SJCRH30 (cell line): ENCODE measurements at places on chromosomes 6 and 20. TPM values are rescaled to one million over a fixed set of nuclear protein-coding genes. Genes with fewer than 3 reads are reported as not detected.

- DNase-seq, result no peak
These were observed 52.3 kb downstream of the MBOAT1 start for GRCh38 chr6:20159781-20160540.

BCAS4 gene
- 5.3 and 5.8 TPM in 2 replicates for total RNA-seq

LY6G5C gene
- 0.25 and 1.6 TPM in 2 replicates for total RNA-seq

SEMG1 gene
- total RNA-seq, result not detected in 2 replicates

- DNase-seq, result no peak
These were observed 61.4 kb downstream of the WDR27 start for GRCh38 chr6:169640351-169640852.

GRCh38 chr6:152268846-152269442 is 368.2 kb downstream of the SYNE1 start:
- DNase-seq, result no peak

GRCh38 chr6:96521306-96521643 is 331 bp upstream of the UFL1 start:
- no peak for DNase-seq

GRCh38 chr6:82619573-82619972 is 256.0 kb downstream of the TPBG start:
- DNase-seq, result no peak

DNA sequence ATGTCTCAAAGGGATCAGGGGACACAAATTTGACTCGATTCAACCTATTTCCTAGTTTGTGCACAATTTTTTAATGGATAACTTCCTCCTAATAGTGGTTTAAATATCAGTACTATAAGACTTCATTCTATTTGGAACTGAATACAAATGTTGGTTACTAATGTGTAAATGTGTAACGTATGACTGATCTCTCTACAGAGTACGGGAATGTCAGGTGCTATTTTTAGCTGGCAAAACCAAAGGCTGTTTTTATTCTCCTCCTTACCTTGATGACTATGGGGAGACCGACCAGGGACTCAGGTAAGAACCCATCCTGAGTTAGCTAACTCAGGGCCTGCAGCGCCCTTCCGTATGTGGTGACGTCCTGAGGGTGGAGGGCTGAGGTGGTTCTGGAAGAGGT is 33.0 kb downstream of the PRPH2 start:
- DNase-seq, result no peak

GRCh38 chr6:1311400-1312202 is at the start of gene FOXQ1:
FOXQ1 (plus strand) TSS chr6:1312098; CDS start chr6:1312705, 607 bp downstream.
- no peak for DNase-seq

- DNase-seq, result no peak
These were observed 267.6 kb upstream of the SUPT3H start for GRCh38 chr6:45645302-45645701.

DNA sequence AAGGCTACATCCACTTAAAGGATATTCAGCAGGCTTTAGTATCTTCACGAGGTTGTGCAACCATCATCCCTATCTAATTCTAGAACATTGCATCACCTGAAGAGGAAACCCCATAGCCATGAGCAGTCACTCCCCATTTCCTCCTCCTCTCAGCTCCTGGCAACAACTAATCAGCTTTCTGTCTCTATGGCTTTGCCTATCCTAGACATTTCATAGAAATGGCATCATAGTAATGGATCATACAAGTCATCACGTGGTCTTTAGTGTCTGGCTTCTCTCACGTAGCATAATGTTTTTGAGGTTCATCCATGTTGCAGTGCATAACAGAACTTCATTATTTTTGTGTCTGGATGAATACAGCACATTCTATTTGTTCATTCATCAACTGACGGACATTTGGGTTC is 20.5 kb downstream of the SNAI1 start:
- no peak for DNase-seq
